ENCODE measurements at places on chromosomes 5 and 9.

- DNase-seq, result peak; percentile 55
Measured at GRCh38 chr5:169873642-169874041, 106.7 kb downstream of the INSYN2B start.

DNA sequence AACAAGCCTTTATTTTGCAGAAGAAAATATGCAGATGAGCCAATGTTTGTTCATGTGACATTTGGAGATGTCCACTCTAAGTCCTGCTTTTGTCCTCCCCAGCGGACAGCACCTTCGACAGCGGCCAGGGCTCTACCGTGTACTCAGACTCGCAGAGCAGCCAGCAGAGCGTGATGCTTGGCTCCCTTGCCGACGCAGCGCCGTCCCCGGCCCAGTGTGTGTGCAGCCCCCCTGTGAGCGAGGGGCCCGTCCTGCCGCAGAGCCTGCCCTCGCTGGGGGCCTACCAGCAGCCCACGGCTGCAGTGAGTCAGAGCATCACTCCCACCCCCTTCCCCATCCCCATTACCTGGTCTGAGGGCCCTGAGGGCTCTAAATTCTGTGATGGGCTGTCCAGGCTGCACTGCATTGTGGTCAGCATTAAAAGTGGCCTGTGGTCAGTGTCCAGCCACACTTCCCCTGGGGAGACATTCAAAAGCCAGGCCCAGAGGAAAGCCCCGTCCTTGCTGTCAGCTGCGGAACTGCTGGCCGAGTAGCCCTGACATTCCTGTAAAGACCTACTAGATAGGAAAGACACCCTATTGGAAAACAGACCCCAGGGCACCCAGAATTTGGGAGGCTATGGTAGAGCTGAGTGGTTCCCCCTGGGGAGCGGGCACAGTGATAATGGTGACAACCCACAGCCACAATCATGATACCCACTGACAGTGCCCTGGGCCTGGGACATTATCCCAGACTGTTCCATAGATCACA lies 69.0 kb downstream of the WNK2 start:
- DNase-seq, result peak; percentile 18

DNA sequence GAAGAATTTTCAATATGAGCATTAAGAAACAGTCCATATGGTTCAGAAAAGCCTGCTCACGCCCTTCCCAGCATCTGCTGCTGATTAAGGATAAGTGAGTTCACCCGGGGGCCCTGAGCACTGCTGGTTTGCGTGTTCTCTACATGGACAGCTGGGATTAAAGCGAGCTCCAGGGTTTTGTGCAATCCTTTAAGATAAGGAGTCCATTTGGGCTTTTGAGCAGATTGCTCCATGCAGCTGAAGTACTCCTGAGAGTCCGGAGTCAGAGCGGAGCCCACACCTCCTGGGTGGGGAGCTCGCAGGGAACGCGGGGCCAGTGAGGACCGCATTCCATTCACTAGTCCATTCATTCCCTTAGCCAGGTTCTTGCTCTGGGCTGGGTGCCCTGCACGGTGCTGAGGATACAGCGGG lies 149.3 kb upstream of the COL5A1 start:
- DNase-seq, result no peak

DNA sequence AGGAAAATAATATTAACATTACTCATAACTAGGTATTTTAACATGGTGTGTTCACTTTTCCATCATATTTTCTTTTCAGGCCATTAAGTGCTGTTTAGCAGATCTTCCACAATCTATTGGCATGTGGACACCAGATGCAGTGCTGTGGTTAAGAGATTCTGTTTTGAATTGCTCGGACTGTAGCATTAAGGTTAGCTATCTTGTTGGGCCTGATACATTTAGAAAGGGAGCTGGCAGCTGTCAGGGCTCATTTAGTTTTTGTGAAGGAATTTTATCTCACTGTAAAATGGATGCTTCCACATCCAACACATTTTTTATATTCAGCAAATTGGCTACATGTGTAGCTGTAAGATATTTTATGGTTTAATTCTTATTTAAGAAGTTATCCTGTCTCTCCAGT lies 20.7 kb upstream of the TMOD1 start:
- no peak for DNase-seq
